Esophagus mucosa (tissue), 1 donor: ENCODE measurements at places on chromosomes 1 and 21.

DNA sequence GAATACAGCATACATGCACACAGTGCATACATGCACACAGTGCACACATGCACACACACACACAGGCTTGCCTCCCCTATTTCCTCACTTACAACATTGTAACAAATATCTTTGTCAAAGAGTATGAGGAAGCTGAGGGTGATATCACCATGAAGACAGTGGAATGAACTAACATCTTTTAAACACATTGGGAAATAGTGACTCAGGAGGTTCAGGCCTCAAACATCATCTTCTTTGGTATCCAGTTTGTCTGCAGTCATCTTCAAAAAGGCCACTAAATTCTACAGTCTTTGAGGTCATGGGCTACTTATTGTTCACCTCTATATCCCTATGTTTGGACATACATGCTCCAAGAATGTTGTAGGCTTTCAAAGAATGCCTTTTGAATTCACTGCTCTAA, 2.1 kb upstream of the LCE2B start:
- no peak for ATAC-seq

- ATAC-seq, result no peak
Measured at GRCh38 chr1:161193561-161194235, 5.2 kb downstream of the ADAMTS4 start.

DNA sequence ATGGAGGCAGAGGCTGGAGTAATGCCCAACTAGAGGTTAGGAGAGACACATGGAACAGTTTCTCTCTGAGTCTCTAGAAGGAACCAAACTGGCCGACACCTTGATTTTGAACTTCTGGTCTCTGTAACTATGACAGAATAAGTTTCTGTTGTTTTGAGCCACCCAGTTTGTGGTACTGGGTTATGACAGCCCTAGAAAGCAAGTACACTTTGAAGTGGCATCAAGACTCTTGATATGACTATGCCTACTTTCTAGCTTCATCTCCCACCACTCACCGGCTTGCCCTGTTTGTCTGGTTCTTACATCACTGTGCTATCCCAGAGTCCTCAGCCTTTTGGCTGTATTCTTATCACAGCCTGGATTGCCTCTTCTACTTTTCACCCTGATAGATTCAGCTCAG, 230.3 kb upstream of the USP24 start:
- ATAC-seq, result no peak

- ATAC-seq, result no peak
Measured at GRCh38 chr1:88890131-88890530, 1.2 kb downstream of the GTF2B start.
